Cerebellar nuclear complex (tissue), 1 donor: ENCODE measurements at places on chromosomes 1 and 21.

DNA sequence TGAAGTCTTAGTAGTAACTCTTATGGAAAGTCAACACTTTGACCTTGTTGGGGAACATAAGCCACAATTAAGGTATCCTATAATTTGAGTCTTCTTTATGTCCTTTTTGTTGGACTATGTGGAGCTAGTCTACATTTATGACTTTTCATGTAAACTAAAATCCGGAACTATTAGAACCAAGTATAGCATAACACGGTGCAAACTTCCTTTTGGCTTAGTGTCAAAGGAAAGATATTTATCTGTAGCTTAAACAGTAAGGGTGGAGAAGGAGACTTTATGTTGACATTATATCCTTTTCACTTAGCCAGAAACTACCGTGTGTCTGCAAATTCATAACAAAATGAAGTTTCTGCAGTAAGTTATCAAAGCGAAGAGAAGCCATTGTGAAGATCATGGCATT, 7.3 kb downstream of the UAP1 start:
- DNase-seq: no peak

DNA sequence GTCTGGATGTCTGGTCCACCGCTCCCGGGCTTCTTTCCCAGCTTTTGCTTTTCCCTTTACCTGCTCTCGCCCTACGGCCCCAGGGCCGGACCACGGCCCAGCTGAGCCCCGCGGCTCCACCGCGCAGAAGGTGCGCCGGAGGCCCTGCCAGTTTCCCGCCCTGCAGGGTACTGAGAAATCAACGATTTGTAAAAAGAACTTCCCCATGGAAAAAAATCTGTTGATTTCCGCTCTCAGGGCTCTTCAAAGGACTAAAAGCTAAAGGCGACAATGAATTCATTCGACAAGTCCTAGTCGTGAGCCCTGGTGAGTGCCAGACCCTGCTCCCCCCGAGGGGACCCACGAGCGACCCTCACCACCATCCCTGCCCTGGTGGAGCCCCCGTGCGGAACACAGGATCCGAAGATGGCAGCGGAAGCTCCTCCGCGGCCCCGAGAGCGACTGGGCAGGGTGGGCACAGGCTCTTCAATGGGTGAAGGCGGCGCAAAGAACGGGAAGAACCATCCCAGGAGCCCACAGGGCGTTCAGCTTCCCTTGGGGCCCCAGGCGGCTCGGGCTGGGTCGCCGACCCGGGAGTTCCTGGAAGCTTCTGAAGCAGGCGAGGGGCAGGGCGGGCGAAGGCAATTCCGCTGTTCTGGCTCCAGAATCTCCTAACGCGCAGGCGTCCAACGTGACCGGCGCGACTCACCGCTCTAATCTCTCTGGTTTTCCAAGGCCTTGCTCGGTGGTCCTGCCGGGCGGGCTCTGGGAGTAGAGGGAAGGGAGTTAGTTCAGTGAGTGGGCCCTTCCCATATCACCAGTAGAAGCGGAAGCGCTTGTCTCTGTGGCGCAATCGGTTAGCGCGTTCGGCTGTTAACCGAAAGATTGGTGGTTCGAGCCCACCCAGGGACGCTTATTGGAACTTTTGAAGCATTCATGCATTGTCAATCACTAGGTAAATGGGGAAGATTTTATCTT, 6.6 kb upstream of the RNU1-2 start:
- DNase-seq: no peak

- DNase-seq: no peak
Observed at GRCh38 chr1:182568647-182569284, 20.3 kb downstream of the RNASEL start.

DNA sequence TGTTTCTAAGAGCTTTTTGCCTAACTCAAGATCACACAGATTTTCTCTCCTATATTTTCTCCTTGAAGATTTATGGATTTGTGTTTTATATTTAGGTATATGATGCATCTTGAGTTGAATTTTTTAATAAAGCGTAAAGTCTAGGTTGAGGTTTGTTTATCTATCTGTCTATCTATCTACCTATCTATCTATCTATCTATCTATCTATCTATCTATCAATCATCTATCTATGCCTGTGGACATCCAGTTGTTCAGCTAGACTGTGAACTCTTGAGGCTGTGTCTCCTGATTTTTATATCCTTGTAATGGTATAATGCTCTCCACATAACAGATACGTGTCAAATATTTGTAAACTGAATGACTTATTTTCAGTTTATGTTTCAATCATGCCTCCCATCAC, 120.1 kb downstream of the DNAH14 start:
- DNase-seq: no peak

DNA sequence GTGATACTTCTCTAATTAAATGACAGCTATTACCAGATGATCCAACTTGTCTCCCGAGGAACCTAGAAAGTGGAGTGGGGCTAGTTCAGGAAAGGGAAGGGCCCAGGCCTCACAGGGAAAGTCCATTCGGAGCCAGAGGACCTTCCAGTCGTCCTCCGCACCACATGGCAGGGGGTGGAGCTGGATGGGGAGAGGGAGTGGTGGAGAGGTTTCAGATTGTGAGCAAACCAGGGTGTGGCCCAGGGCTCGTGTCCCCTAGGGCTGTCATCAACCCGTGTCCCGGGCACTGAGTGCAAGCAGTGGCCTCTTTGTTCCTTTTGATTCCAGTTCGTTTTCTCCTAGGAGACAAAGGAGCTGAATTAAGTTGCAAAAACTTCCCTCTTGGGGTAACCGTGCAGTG, 114.9 kb downstream of the HUNK start:
- no peak for DNase-seq

GRCh38 chr1:5713101-5714010, 278.9 kb downstream of the NPHP4 start:
- DNase-seq: no peak

DNA sequence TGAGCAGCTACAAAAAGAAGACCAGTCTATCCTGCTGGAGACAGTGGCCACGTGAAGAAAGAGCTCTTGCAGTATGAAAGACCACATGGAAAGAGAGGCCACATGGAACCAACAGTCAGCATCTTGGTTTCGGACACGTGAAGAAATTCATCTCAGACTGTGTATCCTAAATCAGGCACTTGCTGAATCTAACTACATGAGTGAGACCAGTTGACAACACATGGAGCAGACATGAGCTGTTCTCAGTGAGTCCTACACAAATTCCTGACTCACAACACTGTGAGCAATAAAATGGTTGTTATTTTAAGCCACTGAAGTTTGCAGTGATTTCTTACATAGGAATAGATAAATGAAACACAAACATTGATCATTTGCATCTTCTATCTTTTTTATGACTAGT, 2.4 kb upstream of the TAF1A start:
- DNase-seq: no peak

DNA sequence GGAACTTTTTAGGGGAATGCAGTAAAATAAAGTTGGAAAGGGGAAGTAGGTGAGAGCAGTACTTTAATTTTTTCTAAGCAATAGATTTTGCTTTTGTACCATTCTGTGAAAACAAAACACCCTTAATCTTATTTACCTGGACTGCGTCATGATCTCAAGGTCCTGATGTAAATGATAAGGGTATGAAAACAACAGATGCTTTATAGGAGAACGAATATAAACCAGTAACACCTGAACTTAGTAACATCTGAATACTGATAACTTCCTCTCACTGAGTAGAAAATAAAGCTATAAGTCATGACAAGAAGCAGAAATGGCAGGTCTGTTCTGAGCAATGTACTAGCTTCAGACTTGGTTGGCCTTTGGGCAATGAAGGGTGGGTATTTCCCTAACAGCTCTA, 77.7 kb downstream of the GDAP2 start:
- DNase-seq: no peak

DNA sequence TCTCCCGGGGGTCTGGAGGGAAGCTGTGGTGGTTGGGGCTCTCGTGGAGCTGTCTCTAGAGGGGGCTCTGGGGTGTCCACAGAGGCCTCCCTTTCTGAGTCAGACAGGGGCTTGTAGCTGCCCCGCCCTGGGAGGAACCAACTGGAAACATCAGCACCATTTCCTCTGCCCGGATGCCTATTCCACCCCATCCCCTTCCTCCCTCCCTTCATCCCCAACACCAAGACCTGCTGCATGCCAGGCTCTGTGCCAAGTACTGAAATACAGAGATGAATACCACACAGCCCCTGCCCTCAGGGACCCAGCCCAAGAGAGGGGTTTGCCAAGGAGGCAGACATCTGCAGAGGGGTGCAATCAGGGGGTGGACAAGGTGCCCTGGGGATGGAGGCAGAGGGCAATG, 125.6 kb upstream of the ADAR start:
- DNase-seq: no peak
